ENCODE measurements at places on chromosomes 5 and 9. TPM values are rescaled to one million over a fixed set of nuclear protein-coding genes. Genes with fewer than 3 reads are reported as not detected.

ZFP2 gene
- 0.75 TPM for total RNA-seq

PDZD2 gene
- total RNA-seq, result 8.1 TPM

TIFAB gene
- total RNA-seq, result not detected

UBE2QL1 gene
- total RNA-seq, result 0.85 TPM

CHSY3 gene
- total RNA-seq, result 51.3 TPM

KIAA1958 gene
- 2.0 TPM for total RNA-seq

ANKH gene
- 388 TPM for total RNA-seq

ACO1 gene
- total RNA-seq, result 19.1 TPM

SOHLH1 gene
- not detected for total RNA-seq

SRD5A1 gene
- 186 TPM for total RNA-seq

HMMR gene
- not detected for total RNA-seq

GRCh38 chr9:13213337-13213736 is 66.2 kb downstream of the MPDZ start:
- DNase-seq, result no peak

DNA sequence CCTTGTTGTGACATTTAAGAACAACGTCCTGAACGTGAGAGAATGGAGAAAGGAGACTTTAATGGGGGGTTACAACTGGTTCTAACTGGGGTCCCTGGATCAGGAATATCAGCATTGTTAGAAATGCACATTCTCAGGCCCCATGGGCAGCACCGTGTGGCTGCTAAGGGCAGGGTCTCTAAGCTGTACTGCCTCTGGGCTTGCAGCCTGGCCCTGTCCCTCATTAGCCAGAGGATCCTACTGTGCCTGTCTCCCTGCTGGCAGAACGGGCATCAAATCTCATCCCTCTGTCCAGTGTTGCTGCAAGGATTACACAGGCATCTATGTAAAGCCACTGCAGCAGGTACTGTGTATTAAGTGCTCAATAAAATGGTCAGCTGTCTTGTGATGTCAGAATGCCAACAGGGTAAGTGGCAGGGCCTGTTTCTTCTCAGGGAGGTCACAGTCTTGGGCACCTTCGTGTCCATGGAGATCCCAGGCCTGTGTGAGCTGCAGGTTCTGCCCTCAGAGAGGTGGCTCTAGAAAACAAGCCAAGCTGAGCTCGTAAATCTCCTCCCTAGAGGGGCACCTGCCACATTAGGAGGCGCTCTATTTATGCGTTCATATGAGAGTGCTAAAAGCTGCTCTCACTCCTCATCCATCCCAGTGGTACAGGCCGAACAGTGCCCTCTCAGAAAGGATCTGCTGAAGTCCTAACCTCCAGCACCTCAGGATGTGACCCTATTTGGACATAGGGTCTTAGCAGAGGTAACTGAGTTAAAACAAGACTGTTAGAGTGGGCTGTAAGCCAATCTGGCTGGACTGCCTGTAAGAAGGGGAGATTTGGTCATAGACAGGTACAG is 210.5 kb downstream of the GADD45G start:
- no peak for DNase-seq

DNA sequence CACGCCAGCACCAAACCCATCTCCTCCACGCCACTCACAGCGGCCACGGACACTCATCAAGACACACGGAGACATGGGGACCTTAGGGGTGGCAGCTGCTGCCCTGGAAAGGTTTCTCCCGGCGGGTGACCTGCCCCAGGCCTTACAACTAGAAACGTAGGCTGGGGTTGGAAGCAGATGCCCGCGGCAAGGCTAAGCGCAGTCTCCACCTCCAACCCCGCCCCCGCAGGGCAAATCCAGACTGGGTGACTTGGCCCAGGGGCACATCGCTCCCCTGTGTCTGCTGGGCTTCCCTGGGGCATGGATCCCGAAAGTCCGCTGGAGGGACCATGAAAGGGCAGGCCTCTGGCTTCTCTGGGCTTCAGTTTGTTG is 12.0 kb upstream of the ASS1 start:
- no peak for DNase-seq

DNA sequence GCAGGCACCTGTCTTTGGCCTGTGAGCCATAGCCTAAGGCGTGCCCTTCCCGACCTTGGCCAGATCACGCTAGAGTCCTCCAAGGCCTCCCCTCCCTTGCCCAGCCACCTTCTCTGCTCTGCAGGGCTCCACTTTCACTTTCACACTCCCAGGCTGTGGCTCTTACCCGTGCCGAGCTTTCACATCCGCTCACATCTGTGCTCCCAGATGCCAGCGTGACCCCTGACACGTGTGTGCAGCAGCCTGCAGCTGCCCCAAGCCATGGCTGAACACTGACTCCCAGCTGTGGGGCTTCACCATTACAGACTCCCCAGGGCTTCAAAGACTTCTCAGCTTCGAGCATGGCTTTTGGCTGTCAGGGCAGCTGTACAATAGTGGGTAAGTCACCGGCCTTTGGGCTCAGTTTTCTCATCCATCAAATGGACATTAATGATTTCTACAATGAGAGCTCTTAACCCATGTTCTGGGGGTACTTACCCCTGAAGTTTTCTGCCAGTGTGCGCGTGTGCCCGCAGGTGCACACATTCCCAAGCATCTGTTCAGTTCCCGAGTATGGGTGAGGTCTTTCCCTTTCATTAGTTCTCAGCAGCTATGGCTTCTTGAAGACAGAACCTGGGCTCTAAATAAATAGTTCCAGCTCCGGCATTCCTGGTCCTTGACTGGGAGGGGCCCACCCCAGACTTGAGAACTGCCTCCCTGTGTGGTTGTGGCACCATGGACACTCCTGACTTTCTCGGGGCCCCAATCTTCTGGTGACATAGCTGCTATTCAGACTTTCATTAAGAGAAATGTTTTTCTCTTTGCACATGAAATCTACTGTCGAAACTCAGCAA is 118.6 kb downstream of the RGS3 start:
- peak; percentile 59 for DNase-seq

- no peak for DNase-seq
These were observed 38.5 kb upstream of the OR2S2 start for GRCh38 chr9:35996358-35996970.

- DNase-seq, result no peak
These were observed 171.3 kb downstream of the APBA1 start for GRCh38 chr9:69500896-69501295.

GRCh38 chr9:135289081-135289491 is 190.5 kb upstream of the PPP1R26 start:
- DNase-seq, result no peak

DNA sequence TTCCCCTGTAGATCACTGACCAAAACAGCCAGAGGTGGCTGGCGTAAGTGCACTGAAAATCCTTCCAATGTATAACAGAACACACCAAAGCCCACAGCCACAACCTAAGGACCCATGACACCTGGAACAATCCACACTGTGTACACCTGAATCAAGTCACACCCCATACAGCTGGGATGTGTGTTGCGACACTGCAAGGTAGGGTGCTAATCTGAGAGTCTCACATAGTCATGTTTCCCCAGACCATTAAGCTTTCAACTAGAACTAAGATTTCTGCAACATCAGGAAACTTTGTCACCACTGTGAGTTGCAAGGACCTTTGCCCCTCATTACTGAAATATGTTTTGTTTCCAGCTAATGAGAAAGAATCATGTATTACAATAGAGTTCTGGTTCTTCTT is 59.4 kb downstream of the MED27 start:
- no peak for DNase-seq

DNA sequence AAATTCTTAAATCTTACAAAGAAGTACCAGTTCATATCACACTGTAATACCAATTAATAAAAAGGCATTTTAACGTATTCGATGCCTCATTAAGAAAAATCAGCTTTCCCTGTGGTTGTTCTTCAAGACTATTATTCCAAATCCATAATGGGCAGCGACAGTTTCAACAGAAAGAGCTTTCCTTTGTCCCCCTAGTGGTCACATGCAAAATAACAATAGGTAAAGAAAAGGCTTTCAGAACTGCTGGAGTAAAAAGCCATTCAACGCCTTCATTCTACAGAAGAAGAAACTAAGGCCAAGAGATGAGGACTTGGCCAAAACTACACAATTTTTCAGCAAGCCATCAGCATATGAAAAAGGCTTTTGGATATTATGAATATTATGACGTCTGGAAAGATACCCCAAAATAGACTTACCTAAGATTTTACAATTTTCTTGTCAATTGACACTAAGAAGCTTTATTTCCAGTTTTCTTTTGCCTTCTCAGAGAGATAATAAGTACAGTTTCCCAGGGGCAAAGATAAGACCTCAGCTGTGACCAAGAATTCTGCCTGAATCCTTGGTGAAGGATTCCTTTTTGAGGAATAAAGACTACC is 6.7 kb upstream of the CDH6 start:
- DNase-seq, result no peak

DNA sequence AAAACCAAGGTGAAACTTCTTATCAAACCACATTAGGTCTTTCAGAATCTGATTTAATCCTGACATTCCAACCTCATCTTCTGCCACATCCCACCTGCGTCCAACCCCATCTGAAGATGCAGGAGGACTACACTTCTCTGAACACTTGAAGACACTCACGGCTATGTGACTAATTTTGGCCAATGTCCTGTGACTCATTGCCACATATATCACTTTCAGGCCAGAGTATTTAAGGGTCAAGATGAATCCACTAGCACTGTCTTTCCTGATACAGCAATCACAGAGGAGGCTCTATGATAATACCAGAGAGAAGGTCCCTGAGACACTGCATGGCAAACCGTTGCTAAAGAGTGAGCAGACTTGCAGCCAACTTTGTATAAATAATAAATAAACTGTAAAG is 323.4 kb downstream of the NR2F1-AS1 start:
- DNase-seq, result no peak

GRCh38 chr9:134149380-134149779 is 13.5 kb downstream of the WDR5 start:
- DNase-seq, result peak; percentile 50

DNA sequence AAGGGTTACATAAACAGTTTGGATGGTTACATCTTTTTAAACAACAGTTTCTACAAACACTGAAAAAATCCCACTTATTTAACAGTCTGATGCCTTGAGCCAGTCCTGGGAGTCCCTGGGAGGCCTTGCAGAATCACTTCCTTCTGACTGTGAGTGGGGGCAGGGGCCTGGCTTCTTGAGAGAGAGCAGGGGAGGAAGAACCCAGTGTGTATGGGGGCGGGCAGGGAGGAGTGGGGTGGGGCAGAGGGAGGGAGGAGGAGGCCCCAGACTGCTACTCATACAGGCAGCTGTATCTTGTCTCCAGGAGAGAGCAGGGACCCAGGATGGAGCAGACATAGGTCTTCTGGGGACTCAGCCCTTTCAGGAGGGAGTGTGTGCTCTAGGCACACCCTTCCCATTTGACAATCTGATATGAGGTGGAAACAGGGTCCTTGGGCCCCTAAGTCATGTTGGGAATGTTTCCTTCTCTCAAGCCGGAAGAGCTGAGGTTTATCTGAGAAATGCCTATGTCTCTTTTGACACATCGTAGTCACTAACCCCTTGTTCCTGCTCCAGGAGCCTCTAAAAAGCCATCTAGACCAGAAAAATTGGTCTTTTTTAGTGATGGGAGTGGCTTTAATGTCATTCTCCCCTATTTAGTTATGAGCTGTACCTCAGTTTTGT is 52.8 kb downstream of the IRF1 start:
- DNase-seq, result peak; percentile 34

GRCh38 chr9:115118879-115119218 is 892 bp upstream of the TNC start:
- DNase-seq, result peak; percentile 16

DNA sequence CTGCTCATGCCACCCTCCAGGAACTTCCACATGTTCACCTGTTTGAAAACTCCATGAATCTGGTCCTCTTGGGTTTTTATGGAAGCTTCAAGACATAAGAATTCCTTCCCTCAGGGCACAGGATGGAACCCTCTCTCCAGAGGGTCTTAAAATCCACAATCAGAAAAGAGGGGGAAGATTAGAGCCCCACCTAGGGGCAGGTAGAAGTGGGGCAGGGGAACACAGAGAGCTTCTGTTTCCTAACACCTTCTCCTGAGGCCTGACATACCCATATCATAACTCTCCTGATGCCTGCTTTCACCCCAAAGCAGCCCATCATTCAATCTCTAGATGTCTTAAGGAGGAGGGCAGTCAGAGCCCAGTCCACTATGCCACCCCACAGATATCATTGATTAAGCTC is 1087.7 kb upstream of the ARRDC3 start:
- no peak for DNase-seq

- DNase-seq, result no peak
These were observed 7.9 kb upstream of the RFESD start for GRCh38 chr5:95638632-95639031.

- DNase-seq, result no peak
These were observed 208.6 kb downstream of the GRIA1 start for GRCh38 chr5:153699035-153699434.

- no peak for DNase-seq
These were observed 106.4 kb upstream of the EFNA5 start for GRCh38 chr5:107776922-107777740.

- no peak for DNase-seq
These were observed 22.9 kb upstream of the PPIC start for GRCh38 chr5:123059455-123059854.

DNA sequence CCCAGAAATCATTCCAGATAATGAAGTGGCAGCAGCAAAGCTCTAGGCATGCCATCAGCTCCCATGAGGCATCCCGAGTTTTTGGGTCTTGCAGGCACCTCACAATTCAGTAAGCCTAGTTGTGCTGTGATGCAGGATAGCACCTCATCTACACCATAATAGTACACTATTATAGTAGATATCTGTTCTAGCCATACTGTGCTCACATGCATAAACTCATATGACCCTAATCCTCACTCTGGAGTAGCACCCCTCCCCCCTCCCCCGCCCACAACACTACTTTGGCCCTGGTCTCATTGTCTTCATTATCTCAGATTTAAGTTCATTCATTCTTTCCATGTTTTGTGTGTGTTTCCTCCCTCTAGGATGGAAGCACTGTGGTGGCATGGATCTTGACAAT is 102.5 kb upstream of the PITX1 start:
- DNase-seq, result no peak

GRCh38 chr9:35661756-35662350 is 3.1 kb downstream of the ARHGEF39 start:
- no peak for DNase-seq

All from ascending aorta (tissue), 2 donors.